Midbrain (tissue), 1 donor: ENCODE measurements at places on chromosomes 3 and 15.

GRCh38 chr3:187889601-187890404, 144.5 kb upstream of the BCL6 start:
- DNase-seq = no peak

- no peak for DNase-seq
These were observed 2.0 kb downstream of the MYEF2 start for GRCh38 chr15:48176112-48176511.

GRCh38 chr3:134802428-134803050, 7.5 kb downstream of the EPHB1 start:
- DNase-seq = no peak

GRCh38 chr15:52717924-52718323, 38.7 kb upstream of the ATOSA start:
- no peak for DNase-seq

GRCh38 chr3:65851827-65852226, 186.9 kb downstream of the MAGI1 start:
- DNase-seq = no peak

DNA sequence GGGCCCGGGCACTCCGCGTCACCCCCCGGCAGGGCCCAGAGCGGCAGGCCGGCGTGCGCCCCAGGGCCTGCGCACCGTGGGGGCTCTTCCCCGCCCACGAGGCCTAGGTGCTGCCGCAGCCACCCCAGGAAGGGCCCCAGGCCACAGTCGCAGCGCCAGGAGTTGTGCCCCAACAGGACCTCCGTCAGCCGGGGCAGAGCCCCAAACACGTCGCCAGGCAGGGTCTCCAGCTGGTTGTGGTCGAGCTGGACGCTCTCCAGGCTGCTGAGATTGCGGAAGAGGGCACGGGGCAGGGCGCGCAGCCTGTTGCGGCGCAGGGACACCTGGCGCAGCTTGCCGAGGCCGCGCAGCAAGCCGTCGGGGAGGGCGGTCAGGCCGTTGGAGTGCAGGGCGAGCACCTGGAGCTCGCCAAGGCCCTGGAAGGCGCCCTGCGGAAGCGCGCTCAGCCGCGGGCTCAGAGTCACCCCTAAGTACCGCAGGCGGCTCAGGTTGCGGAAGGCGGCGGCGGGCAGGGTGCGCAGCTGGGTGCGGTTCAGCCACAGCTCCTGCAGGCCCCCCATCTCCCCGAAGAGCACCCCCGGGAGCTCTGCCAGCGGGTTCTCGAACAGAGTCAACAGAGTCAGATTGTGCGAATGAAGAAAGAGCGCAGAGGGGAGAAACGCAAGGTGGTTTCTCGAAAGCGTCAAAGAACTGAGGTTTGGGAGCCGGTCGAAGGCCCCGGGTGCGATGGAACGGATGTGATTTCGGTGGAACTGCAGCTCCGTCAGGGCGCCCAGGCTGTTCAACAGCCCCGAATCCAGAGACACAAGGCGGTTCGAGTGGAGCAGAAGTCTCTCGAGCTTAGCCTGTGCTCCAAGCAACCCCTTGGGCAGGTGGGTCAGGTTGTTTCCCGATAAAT, 2.0 kb downstream of the GP5 start:
- no peak for DNase-seq

GRCh38 chr3:66492672-66493071, 8.2 kb downstream of the LRIG1 start:
- DNase-seq = no peak

GRCh38 chr15:90988296-90988695, 6.0 kb downstream of the PRC1 start:
- no peak for DNase-seq

- no peak for DNase-seq
These were observed 143.5 kb downstream of the PDE8A start for GRCh38 chr15:85125056-85125661.

GRCh38 chr3:134425943-134426342, 51.7 kb upstream of the AMOTL2 start:
- DNase-seq = no peak

DNA sequence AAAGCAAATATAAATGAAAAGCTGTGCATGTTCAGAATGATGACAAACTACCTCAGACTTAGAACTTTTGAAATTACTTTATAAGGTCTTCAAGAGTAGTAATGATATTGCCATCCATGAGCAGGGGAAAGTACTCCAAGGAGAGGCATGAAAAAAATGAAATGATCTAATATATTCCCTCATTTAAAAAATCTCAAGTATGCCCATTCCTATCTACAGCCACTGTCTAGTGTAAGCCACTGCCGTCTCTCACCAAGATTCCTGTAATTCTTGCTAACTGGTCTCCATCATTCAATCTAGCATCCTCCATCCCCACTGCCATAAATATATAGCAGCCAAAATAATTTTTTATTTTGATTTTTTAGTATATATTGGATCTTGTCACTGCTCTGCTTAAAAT, 258.8 kb downstream of the PLOD2 start:
- DNase-seq = no peak

DNA sequence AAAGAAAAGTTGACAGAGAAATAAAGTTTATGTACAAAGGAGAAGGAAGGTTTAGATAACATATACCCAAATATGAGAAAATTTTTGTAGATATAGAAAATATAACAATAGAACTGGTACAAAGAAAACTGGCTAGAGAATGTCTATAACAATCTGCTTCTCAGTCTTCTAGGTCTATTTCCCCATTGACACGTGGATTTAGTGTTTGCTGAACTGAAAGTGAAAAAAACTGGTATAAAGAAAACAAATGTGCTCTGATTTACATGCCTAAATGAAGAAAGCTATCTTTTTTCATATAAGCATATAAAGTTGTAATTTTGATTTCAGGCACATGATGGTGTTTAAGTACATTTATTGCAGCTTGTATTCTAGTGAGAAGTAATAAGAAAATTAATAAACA, 9.8 kb downstream of the KCNMB2 start:
- no peak for DNase-seq

GRCh38 chr3:4794331-4794730, 184.9 kb upstream of the BHLHE40 start:
- no peak for DNase-seq

DNA sequence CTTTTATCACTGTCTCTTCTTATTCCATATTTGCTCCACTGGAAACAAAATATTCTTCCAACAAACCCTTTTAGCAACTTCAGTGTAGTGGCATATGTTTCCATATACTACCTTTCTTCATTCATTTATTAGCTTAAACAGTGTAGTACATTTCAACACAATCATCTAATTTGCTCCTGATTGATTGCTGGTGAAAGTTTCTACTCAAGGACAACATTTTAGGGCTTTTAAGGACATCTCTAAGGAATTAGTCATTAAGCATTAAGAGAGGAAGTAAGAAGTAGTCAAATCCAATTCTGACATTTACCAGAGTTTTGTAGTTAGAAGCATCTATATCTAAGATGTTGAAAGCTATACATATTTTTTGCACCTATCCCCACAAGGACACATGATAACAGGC, 55.8 kb downstream of the RSRC1 start:
- DNase-seq = no peak

GRCh38 chr15:42736178-42736792, 643 bp downstream of the CDAN1 start:
- no peak for DNase-seq

DNA sequence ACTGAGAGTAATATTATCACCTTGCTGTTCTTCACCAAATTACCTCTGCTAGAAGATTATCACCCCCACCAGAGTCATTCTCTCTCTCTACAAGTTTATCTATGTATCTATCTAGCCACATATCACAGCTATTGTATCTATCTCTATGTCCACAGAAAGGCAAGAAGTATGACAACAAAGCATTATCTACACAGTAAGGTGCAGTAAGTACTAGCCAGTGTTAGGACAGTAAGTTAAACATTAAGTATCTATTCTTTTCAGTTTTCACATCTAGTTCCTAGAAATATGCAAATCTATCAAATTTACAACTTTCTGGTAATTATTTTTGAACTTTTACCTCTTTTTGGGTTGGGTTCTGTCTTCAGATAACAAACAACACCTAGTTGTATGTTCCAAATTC, 26.5 kb upstream of the XXYLT1 start:
- DNase-seq = no peak

DNA sequence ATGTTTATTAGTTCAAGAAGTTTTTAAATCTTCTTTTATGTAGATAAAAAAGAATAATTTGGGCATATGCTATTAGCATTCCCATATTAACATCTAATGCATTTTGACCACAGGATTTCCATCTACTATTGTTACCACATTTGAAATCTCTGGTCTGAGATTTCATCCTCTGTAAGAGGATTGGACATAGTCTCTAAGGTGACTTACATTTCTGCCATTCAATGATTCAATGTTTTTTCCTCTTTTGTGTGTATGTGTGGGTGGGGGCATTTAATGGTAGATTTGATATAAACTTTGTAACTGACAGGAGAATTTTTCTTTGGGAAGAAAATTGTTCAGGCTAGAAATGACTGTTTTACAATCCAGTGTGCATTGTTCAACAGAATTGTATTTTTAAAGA, 307.3 kb upstream of the RBMS3 start:
- no peak for DNase-seq

DNA sequence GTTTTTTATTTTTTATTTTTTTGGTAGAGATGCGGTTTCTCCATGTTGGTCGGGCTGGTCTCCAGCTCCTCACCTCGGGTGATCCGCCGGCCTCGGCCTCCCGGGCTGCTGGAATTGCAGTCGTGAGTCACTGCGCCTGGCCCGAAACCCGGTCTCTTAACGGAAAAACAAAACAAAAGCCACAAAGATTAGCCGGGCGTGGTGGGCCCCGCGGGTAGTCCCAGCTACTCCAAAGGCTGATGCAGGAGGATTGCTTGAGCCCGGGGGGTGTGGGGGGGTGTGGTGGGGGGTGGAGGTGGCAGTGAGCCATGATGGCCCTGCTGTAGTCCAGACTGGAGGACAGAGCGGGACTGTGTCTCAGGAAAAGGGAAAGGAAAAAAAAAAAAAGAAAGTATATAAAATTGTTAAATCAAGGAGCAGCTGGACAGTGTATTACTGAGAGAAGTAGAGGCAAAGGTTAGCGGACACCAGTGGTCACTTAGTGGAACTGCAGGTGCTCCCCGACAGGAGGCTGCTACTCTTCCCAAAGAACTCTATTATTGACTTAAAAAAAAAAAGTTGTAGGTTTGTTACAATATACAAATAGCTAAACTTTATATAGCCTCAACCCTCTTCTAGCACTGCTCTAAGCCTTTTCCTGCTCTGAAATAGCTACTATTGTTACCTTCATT, 30.3 kb upstream of the TUBGCP5 start:
- DNase-seq = no peak

DNA sequence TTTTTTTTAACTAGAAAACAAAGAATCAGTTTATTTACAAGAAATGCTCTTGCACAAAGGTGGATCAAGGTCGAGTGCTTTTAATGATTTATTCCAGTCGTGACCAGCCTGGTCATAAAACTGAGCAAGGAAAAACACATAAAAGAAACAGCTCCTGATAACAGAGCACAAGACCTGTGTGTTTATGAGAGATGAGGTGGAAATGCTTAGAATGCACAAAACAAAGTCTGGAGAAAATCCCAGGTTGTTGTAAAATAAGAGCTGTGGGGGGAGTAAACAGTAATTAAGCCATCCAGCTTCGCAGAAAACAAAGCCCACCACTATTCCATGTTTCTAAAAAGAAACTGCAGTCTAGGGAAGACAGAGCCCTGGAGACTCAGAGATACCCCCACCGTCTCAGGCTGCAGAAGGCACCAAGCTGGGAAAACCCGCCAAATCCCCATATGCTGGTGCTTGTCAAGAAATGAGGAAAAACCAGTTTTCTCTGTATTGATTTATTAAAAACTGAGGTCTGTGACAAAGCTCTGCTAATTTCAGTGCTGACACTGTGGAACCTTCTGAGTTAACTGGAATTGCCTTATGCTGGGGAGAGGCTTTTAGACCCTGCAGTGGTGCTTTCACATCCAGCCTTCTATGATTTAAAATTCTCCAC, 139.3 kb downstream of the ADAMTS17 start:
- no peak for DNase-seq

- no peak for DNase-seq
These were observed 267.2 kb upstream of the ROBO1 start for GRCh38 chr3:80035021-80035420.

DNA sequence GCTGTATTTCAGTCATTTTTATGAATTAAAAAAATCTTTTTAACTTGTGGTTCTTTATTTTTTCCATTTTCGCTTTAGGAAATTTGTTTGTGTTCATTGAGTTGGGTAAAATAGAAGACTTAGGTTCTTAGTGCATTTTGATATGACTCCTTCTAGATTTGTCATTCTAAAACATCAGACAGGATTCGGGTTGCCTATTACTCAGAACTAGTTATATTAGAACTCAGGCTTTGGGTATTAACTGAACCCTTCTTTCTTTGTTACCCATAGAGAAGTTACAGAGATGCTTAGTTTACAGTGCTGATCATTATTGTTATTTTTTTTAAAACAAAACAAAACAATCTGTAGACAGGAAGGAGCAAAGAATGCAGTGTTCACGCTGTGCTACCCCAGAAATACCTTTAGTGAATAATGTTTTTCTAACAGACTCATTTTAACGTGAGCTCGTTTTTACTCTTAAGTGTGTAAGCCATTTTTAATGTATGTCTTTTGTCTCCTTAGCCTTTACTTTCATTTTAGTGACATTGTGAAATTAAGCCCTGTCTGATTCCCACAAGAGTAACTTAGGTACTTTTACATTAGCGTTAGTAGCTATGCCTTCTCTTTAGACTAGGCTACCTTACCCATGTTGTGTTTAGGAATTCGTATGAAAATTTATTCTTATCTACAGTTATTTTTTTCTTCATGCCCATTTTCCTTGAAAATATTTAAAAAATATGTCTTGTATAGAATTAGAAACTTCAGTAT, 53.4 kb downstream of the CMC1 start:
- no peak for DNase-seq

GRCh38 chr3:27684302-27684701, 37.8 kb downstream of the EOMES start:
- DNase-seq = no peak

DNA sequence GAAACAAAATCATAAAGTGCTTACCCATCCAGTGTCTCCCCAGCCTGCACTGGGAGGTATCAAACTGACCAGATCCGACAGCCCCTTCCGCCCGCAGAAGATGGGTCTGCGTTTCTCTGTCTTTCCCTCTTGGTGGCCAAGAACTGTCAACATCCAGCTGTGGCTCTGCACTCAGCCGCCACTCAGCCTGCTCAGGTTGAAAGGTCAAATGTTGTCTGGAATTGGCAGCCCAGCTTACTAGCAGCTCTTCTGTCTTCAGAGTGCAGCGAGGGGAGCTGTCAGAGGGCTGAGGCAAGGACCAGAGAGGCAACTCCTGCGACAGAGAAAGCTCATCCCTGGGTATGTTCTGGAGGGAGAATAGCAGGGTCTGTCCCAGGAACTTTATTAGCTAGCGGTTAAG, 45.4 kb downstream of the GOLGA6L2 start:
- no peak for DNase-seq

GRCh38 chr3:131067983-131068382, 41.3 kb downstream of the NEK11 start:
- no peak for DNase-seq

GRCh38 chr15:44542596-44542995, 5.6 kb downstream of the EIF3J start:
- no peak for DNase-seq

DNA sequence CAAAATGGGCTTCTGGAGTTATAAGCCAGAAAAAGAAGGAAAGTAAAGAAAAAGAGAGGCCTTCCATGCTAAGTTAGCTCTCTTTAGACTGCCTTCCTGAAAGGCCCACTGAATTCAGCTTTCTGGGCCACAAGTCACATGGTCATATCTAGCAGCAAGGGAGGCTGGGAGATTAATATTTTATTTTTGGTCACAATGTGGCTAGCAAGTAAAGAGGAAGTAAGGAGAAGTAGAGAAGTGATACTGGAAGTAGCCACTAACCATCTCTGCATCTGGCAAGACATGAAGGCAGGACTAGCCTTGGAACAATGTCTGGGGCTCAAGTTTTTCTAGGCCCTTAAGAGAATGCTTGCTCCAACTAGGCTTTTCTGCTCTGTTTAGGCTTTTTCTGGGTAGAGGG, 81.8 kb upstream of the UBE2E1 start:
- no peak for DNase-seq
